ENCODE measurements at places on chromosomes 4 and X.

- DNase-seq: no peak
Observed at GRCh38 chr4:183675625-183676024, 16.5 kb downstream of the TRAPPC11 start.

DNA sequence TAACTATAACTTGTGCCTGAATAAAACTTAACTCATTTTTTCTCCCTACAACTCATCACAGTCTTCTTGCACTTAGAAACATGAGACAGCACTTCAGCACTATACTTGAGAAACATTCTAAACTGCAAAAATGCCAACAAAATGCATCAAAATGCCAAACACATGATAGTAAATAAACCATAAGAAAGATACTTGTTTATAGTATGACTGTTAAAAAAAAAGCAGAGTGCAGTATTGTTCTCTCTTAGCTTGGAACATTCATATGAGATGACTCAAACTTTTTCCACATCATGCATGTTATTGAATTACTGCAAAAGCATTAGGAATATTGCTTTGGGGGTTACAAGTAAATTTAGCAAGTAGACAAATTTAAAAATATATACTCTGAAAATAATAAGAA lies 135.7 kb upstream of the ANXA10 start:
- no peak for DNase-seq

DNA sequence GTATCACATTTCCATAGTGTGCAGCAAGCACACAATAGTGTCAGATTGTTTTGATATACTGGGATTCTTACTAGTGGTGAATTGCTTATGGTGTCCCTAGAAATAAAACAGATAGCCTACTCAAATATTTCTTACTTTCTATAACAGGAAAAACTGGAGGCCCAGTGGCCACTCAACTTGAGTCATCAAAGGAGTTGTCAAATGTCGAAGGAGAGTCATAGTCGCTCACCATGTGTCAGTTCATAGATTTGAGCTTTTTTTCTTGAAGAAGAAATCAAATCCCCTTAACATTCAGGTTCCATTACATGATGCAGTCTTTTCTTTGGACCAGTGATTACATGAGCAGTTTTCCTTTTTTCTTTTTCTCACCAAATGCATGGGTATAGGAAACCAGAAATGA lies 1271.0 kb downstream of the RAPGEF2 start:
- no peak for DNase-seq

DNA sequence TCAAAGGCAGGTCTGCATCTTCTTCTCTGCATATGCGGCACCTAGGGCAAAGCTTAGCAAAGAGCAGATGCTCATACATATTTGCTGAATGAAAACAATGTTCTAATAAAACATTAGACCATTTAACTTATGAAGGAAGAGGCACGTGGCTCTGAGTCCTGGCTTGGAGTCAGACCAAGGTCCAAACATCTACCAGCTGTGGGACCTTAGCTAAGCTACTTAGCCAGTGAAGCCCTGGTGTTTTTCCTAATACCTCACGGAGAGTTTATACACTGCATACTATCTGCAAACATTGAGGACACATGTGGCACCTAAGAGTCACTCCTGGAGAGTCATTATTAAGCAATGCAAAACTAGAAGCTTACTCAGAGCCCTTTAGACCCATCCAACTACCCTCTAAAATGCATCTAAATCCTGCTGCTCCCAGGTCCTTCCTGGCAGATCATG lies 9.0 kb downstream of the PDGFC start:
- no peak for DNase-seq

DNA sequence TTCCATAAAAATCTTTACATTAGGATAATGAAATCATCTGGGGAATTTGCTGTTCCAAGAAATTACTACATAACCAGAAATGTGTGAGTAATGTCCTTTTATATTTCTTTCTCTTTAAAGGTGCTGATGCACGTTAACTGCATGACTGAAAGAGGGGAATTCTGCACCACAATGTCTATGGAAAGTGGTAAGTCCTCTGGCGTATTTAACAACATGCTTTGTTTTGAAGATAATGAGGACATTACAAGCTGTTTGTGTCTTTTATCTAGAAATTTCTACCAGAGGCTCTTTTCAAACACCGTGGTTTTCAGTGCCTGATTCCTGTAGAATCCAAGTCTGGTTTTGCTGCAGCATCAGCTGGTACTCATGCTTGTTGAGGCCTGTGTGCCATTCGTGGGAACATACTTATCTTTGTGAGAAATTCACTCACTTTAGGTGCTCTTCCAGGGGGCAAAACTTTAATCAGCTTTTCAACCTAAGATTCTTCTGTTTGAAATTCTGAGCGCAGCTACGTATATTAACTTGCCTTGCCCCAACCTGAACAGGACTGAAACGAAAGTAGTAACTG lies 257.2 kb downstream of the PDHA2 start:
- DNase-seq: no peak

- DNase-seq: no peak
Observed at GRCh38 chrX:118980761-118981160, 6.3 kb downstream of the LONRF3 start.

GRCh38 chr4:135177321-135177720 lies 975.7 kb upstream of the PABPC4L start:
- no peak for DNase-seq

All from thoracic aorta (tissue), 2 donors.